ENCODE measurements at places on chromosomes 16 and 17. TPM values are rescaled to one million over a fixed set of nuclear protein-coding genes. Genes with fewer than 3 reads are reported as not detected.
A peak's percentile ranks its signal among the peaks of the same experiment; 100 is the strongest.

DNA sequence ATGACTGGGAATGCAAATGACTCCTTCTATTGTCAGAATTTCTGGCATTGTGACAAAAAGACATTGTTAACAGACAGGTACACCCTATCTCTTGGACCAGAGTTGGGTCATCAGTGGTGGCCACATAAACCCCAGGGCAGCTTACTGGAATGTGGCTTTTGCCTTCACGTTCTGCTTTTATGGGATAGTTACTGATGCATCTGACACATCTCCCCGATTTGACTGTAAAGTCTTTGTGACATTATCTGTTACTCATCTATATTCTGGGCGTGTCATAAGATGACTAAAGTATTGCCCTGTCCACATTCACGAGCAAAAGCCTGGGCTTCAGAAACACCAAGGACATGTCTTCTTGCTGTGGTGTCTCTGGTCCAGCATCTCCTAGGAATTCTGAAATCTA lies 18.7 kb upstream of the AQP8 start:
- no peak overlapping the region for H3K27ac ChIP-seq
- no peaks in the 10 kb centered on the region for H3K36me3 ChIP-seq
- no peak overlapping the region for H3K4me3 ChIP-seq
- H3K4me1 ChIP-seq = no peaks in the 10 kb centered on the region
- H3K27me3 ChIP-seq = no peaks in the 10 kb centered on the region
- DNase-seq = no peak

- H3K4me1 ChIP-seq = no peaks in the 10 kb centered on the region
- no peak overlapping the region for H3K4me3 ChIP-seq
- H3K27ac ChIP-seq = no peak overlapping the region
- DNase-seq = no peak
Measured at GRCh38 chr17:80394629-80395216, 20.2 kb upstream of the ENDOV start.

DNA sequence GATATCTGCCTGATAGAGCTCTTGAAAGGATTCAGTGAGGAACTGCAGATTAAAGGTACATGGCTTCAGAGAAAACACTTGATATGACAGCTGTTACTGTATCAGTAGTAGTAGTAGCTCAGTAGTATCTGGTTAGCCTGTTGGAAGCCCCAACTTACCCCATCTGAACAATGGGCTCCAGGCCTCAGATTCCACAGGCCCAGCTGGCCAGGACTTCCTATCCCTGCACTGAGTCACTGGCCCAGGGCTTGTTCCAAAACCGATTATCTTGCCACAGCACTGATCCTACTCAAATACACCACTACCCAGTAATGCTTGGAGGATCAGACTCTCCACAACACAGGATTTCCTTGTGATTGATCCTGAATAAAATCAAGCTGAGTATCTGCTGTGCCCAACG lies 32.6 kb downstream of the DCUN1D3 start:
- no peak overlapping the region for H3K4me3 ChIP-seq
- H3K27ac ChIP-seq = no peak overlapping the region
- no peaks in the 10 kb centered on the region for H3K27me3 ChIP-seq
- H3K4me1 ChIP-seq = peaks cover 62% of the 10 kb centered on the region
- no peak for DNase-seq

DNA sequence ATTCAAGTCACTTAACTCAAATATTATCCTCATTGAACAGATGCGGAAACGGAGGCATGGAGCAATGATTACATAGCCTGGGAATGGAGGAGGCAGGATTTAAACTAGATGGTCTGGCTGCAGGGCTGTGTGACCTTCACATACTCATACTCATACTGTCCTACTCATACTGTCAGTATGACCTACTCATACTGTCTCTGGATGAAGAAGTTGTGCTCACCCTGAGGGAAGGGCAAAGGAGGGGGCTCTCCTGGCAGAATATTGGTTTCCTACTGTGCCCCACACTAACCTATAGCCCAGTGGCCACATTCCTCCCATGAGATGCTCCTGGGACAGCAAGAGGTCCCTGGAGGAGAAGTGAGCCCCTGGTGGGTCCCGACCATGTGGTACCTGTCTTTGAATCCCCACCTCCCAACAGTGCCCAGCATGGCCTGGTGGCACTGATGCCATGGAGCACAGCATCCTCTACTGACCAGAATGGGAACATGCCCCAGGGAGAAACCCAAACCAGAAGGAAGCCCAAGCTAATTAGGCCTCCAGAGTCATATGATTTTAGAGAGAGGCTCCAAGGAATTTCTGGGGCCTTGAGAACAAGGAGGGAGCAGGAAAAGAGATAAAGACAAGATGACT lies 197.3 kb upstream of the SDK2 start:
- H3K36me3 ChIP-seq = no peaks in the 10 kb centered on the region
- no peaks in the 10 kb centered on the region for H3K4me1 ChIP-seq
- peaks cover 4% of the 10 kb centered on the region for H3K27me3 ChIP-seq
- no peak overlapping the region for H3K27ac ChIP-seq

DNA sequence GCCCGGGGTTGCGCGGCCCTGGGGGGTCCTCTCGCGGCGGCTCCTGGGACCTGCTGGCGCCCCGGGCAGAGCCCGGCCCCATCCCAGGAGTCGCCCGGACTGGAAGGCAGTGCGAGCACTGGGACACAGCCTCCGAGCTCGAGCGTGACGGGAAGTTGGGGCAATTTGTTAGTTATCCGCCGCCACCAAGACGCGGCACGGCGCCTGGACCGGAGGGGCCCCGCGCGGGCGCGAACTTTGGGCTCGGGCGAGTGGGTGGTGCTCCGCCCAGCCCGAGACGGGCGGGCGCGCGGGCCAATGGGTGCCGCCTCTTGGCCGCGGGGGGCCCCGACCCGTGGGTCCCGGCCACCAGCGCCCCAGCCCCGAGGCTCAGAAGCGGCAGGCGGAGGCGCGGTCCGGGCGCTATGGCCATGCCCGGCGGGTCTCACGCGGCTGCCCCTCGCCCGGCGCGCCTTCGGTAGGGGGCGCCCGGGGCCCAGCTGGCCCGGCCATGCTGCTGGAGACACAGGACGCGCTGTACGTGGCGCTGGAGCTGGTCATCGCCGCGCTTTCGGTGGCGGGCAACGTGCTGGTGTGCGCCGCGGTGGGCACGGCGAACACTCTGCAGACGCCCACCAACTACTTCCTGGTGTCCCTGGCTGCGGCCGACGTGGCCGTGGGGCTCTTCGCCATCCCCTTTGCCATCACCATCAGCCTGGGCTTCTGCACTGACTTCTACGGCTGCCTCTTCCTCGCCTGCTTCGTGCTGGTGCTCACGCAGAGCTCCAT lies at the start of gene ADORA2B:
Gene ADORA2B (plus strand): TSS at position 372 of the 768 bp plus-strand sequence. CDS start 119 bp downstream, at position 491.
- peak; percentile 71 for DNase-seq
- H3K27me3 ChIP-seq = peaks cover 8% of the 10 kb centered on the region
- no peaks in the 10 kb centered on the region for H3K36me3 ChIP-seq
- peak within 1 kb of the TSS; percentile 69 for H3K4me3 ChIP-seq
- H3K27ac ChIP-seq = no peak within 1 kb of the TSS
- no peaks in the 10 kb centered on the region for H3K4me1 ChIP-seq

DNA sequence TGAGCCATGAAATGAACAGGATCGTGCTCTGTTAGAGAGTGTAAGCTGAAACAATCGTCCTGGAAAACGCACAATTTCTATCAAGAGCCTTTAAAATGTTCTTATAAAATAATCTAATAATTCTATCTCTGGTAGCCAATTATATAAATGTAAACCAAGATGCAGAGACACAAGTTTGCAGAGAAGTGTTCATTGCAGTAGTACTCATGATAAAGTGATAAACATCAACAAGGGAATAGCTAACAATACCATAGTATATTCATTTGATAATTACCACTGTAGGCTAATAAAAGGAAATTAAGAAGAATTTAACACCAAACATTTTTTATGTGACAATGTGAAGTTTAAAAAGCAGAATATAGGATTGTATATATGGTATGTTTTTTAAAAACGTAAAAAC lies 12.4 kb downstream of the NACA2 start:
- H3K36me3 ChIP-seq = no peaks in the 10 kb centered on the region
- DNase-seq = no peak
- H3K4me1 ChIP-seq = no peaks in the 10 kb centered on the region
- H3K4me3 ChIP-seq = no peak overlapping the region

DNA sequence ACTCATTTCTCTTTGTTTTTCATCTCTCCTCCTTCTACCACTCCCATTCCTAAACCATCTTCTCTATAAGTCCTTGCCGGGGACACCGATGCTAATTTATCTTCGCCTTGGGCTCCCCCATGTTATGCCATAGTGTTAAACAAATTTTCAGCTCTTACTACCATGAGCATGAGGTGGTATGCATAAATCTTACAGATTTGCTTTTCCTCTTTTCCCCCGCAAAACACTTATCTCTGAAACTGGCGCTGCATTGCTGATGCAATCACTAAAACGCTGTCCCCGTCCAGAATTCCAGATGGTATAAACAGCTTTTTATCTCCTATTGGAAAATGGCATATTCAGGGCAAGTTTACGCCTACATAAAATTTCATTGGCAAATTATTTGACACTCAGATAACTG lies 673.6 kb upstream of the CDH8 start:
- H3K4me1 ChIP-seq = no peaks in the 10 kb centered on the region
- DNase-seq = no peak
- H3K36me3 ChIP-seq = no peaks in the 10 kb centered on the region
- no peak overlapping the region for H3K27ac ChIP-seq
- no peaks in the 10 kb centered on the region for H3K27me3 ChIP-seq
- H3K4me3 ChIP-seq = no peak overlapping the region

DNA sequence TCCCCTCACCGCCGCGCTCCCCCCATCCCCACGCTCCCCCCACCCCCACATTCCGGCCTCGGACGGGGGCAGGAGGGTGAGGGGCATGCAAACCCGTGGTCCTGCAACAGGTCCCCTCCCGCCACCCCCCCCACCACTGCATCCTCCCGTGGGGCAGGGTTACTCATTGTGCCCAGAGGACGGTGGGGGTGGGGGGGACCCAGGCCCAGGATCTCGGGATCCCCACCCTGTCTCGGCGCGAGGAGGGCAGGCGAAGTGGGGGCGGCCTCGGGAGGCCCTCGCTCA lies 8.5 kb downstream of the SLC22A31 start:
- peak; percentile 49 for DNase-seq
- H3K27ac ChIP-seq = no peak overlapping the region
- peaks cover 47% of the 10 kb centered on the region for H3K36me3 ChIP-seq
- H3K27me3 ChIP-seq = no peaks in the 10 kb centered on the region
- H3K4me1 ChIP-seq = no peaks in the 10 kb centered on the region

- no peak overlapping the region for H3K4me3 ChIP-seq
- H3K36me3 ChIP-seq = no peaks in the 10 kb centered on the region
- DNase-seq = no peak
- H3K27me3 ChIP-seq = no peaks in the 10 kb centered on the region
- H3K4me1 ChIP-seq = peaks cover 48% of the 10 kb centered on the region
- peak overlapping the region; percentile 43 for H3K27ac ChIP-seq
Measured at GRCh38 chr16:72850853-72851252, 197.1 kb downstream of the ZFHX3 start.

GRCh38 chr17:6021011-6021400 lies 49.2 kb upstream of the WSCD1 start:
- no peak overlapping the region for H3K4me3 ChIP-seq
- no peak overlapping the region for H3K27ac ChIP-seq
- DNase-seq = no peak
- H3K27me3 ChIP-seq = no peaks in the 10 kb centered on the region

- H3K27ac ChIP-seq = no peak overlapping the region
- no peaks in the 10 kb centered on the region for H3K4me1 ChIP-seq
- H3K36me3 ChIP-seq = no peaks in the 10 kb centered on the region
- no peaks in the 10 kb centered on the region for H3K27me3 ChIP-seq
- no peak overlapping the region for H3K4me3 ChIP-seq
Measured at GRCh38 chr16:81590714-81591544, 146.3 kb downstream of the CMIP start.

DNA sequence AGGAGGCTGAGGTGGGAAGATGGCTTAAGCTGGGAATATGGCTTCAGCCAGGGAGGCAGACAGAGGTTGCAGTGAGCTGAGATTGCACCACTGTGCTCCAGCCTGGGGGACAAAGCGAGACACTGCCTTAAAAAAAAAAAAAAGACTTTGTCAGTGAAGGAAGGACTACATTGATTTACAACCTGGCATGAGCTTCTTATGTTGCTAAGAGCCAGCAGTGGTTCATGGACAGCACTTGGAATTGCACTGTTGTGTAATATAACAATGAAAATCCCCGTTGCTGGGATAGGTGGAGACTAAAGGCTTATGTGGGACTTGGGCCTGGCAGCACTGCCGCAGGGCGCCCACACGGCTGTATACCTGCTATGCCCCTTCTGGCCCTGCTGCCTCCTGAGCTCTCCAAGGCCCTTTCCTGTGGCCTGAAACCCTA lies 14.1 kb upstream of the SLC16A5 start:
- DNase-seq = no peak
- no peak overlapping the region for H3K4me3 ChIP-seq

GRCh38 chr17:67531291-67531690 lies 154.2 kb downstream of the PITPNC1 start:
- no peak overlapping the region for H3K27ac ChIP-seq
- H3K4me1 ChIP-seq = peaks cover 11% of the 10 kb centered on the region
- no peak for DNase-seq
- no peak overlapping the region for H3K4me3 ChIP-seq

DNA sequence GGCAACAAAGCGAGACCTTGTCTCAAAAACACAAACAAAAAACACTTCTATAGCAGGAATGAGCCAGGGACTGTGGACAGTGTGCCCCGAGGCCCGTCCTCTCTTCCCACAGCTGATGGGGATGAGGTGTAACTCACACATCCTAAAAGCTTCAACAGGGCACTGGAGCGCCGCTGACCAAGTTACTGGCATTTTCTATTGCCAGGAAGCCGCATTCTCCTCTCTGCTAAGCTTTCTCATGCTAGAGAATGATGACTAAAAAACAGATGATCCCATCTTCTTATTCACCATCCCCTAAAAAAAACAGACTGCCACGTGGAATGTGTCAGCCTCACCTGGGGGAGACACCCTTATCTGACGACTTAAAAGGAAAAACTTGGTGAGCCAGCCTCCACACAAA lies 16.3 kb downstream of the CARHSP1 start:
- DNase-seq = no peak
- H3K4me3 ChIP-seq = no peak overlapping the region
- no peaks in the 10 kb centered on the region for H3K27me3 ChIP-seq
- no peaks in the 10 kb centered on the region for H3K4me1 ChIP-seq

Gene KRTAP4-3
- polyA plus RNA-seq = not detected

Gene KRTAP4-2
- not detected for polyA plus RNA-seq

Gene TCAP
- 2,116 TPM for polyA plus RNA-seq

Gene WIPF2
- 4.0 TPM for polyA plus RNA-seq

Gene SPNS2
- polyA plus RNA-seq = 6.0 TPM

Gene NACA2
- not detected for polyA plus RNA-seq

Gene KRTAP4-6
- not detected for polyA plus RNA-seq

Gene ERN2
- polyA plus RNA-seq = 0.08 TPM

Gene CDRT15L2
- polyA plus RNA-seq = not detected

Gene ACADVL
- 946 TPM for polyA plus RNA-seq

Gene KIF18B
- 0.01 TPM for polyA plus RNA-seq
